ENCODE measurements at places on chromosomes 1 and 21. TPM values are rescaled to one million over a fixed set of nuclear protein-coding genes. Genes with fewer than 3 reads are reported as not detected.

GRCh38 chr21:27275294-27275927, 308.5 kb upstream of the ADAMTS5 start:
- no peak for DNase-seq

GRCh38 chr1:161902182-161902581, 121.5 kb downstream of the OLFML2B start:
- no peak for DNase-seq

- DNase-seq, result no peak
Observed at GRCh38 chr1:156667610-156667967, 9.6 kb downstream of the NES start.

GRCh38 chr21:14683063-14683462, 136.9 kb upstream of the SAMSN1 start:
- no peak for DNase-seq

GRCh38 chr1:45793942-45794604, 9.3 kb upstream of the MAST2 start:
- DNase-seq, result no peak

DNA sequence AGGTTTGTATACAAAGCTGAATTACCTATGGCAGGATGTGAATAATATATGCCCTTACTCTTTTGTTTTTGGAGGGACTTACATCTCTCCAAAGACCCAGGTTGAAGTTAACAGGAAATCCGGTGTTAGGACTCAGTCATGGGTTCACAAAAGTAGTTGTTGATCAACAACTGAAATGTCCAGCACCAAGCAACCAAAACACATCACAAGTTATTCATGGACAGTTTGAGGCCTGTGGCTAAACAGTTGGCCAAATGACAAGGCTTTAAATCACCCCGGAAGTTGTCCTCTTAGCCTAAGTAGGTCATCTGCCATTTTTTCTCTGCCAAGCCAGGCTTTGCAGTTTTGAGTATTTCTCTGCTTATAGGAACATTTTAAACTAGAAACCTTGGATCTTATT, 89.9 kb downstream of the CD247 start:
- DNase-seq, result no peak

DNA sequence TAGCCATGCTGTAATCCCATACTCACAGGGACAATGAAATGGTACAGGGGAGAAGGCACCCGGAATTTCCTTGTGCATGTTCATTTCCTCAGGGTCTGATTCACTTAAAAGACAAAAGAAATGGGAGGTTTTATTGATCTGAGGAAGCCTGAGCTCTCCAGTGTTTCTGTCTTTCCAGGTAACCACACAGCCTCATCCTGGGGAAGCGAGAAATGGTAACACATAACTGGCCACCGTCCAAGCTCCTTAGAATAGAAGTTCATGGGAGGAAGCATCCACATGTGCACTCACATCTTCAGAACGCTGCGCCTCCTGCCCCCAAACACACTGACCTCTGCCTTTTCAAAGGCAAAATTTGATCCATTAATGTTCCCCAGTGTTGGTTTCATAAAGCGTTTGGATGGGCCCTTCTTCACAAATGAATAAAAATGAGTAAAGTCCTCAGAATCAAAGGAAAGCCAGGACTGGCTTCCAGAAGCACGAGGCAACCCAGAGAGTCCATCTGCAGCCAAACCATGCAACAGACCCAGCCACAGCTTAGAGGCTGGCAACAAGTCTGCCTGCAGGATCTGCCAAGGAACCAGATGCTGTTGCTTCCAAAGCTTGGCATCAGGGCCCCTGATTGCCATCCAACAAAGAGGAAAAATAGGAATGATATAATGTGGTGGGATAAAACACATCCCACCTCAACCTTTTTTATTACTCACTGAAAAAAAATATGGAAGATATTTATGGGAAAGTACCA, 120.3 kb downstream of the ZBTB18 start:
- DNase-seq, result no peak

DNA sequence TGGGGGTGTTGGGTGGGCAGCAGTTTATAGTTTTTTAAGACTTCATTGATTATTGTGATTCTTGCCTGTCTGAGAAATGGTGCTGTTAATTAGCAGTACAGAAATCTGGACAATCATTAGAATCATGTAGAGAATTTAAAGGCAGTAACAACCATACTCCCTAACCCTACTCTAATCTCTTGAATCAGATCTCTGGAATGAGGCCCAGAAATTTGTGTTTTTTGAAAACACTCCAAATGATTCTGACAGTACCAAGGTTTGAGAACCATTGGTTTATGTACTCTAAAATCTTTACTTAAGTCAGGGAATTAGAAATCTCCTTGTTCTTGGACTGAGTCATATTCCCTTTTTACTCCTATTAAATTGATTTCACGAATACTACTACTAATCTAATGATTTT, 24.0 kb downstream of the FNBP1L start:
- DNase-seq, result no peak

DNA sequence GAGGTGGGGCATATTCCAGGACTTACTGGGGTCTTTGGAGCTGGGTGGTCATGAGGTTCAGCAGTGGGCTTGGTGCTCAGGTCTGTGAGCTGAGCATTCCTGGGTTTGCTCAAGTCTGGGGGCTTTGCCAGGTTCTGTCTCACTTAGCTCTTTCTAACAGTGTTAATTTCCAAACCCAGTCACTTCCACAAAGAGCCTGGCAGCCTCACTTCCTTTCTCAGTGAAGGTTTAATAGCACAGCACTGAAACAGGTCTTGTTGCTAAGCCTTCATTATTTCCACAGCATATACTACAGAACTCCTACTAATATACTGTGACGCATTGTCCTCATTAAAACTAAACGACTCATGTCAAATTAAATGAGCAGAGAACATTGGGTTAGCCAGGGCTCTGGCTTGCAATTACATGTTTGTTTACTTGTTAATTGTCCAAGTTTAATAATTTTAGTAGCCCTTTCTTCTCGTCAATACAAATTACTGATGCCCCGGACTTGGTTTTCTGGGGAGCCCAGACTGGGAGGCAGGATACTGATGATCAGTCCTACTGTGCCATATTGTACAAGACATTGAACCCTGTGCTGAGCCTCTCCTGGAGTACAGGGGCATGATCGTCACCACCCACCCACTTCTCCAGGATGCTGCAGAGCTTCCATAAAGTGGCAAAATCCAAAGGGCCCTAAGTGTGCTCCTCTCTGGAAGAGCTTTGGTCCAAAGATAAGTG, 170.7 kb downstream of the IER5 start:
- DNase-seq, result no peak

DNA sequence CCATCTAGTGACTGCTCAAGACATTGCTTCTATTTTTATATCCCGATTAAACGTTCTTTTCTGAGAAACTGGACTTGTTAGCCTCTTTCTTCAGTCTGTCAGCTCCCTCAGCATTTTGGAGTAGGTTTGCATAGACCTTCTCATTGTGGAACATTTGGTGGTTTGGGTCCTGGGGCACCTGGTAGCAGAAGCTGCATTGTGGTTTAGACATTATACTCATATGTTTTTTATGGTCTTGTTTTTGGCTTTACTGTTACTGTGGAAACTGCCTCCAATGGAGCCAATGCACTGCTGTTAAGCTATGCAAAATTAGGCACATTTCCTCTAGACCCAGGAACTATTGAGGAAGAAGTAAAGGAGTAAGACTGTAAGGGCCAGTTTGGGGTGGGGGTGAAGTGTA, 36.7 kb upstream of the LRRC8B start:
- DNase-seq, result no peak

- DNase-seq, result no peak
Observed at GRCh38 chr21:44555200-44555875, 3.3 kb downstream of the KRTAP10-3 start.

GRCh38 chr1:2413495-2414296, 1.3 kb upstream of the PEX10 start:
- no peak for DNase-seq

DNA sequence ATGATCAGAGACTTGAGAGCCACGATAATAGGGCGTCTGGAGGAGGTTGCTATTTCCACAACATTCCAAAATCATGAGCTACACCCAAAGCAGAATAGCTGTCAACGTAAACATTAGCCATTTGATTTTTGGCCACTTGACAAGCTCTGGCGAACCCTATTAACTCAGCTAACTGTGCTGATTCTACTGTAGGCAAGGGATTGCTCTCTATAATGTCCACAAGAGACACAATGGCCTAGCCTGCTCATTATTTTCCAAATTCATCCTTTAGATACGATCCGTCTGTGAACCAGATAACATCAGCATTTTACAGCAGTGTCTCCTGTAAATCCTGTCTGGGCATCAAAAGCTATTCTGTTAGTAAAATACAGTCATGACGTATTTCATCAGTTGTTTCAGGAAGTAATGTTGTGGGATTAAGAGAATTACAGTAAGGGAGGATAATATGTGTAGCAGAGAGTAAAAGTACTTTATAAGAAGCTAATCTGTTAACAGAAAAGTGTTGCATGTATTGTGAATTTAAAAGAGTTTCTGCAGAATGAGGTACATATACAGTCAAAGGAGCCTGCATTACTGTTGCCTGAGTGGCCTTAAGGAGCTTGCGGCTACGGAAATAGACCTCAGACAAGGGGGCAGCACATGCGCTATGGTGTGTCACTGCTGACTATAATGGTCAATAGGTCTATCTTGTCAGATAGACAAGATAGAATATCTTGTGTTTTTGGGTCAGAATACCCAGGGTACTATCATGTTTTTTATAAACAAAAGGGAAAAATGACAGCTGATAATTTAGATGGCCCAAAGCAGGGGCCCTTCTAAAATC, 44.9 kb upstream of the TINAGL1 start:
- no peak for DNase-seq

Gene RO60
- polyA plus RNA-seq, result 42.1 TPM

Gene EXTL1
- 1.0 TPM for polyA plus RNA-seq

Gene RCSD1
- polyA plus RNA-seq, result 14.0 TPM

Gene SPRR3
- 0.49 TPM for polyA plus RNA-seq

Gene P3R3URF
- polyA plus RNA-seq, result not detected

Gene NIT1
- polyA plus RNA-seq, result 50.6 TPM

Gene RAB3B
- 4.8 TPM for polyA plus RNA-seq

Gene CFAP141
- polyA plus RNA-seq, result not detected

Gene TIE1
- 50.4 TPM for polyA plus RNA-seq

Gene SPRR2G
- not detected for polyA plus RNA-seq
